Aorta (tissue), 5 donors: ENCODE measurements at places on chromosomes 5 and 9. TPM values are rescaled to one million over a fixed set of nuclear protein-coding genes. Genes with fewer than 3 reads are reported as not detected.
A peak's percentile ranks its signal among the peaks of the same experiment; 100 is the strongest.

- no peak for DNase-seq
Measured at GRCh38 chr9:129406278-129407225, 214.3 kb downstream of the C9orf50 start.

GRCh38 chr5:17425385-17426070 lies 72.5 kb upstream of the TAF11L2 start:
- DNase-seq, result no peak

- peak; percentile 83 for DNase-seq
Measured at GRCh38 chr9:109843641-109844040, 63.6 kb downstream of the PALM2AKAP2 start.

DNA sequence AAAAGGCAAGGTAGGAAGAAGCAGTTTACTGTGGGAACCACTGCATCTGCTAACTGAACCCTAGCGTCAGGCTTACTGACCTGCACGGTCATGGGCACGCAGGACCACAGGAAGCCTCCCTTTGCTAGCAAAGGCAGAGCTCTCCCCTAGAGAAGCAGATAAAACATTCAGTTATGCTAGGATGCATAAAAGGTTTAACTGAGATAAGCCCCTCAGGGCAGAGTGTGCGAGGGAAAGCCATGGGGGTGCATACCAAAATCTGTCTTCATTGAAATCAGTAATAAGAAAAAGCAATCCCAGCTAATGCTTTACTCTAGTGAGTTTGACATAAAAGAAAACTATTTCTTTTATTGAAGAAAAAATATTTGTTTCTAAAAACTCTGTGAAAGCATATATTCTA lies 2403.7 kb upstream of the C9orf72 start:
- no peak for DNase-seq

GRCh38 chr9:137630679-137631078 lies 11.9 kb downstream of the EHMT1 start:
- DNase-seq, result no peak

The TEX48 gene
- not detected for total RNA-seq

DNA sequence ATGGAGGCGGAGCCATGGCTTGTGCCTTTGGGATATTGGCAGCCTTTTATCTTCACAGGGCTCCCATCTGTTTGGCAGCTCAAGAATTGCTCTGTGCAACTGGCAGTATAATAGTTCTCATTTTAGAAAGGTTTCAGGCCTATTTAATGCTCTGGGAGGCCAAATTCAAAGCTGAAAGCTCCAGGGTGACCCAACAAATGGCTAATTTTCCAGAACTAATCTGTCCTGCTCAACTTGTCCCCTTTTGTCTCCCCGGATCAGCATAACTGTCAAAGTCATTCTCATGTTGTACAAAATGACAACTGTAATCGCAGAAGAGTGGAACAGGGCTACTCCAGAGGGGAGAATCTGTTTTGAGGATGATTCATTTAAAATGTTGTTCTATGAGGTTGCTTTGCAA lies 52.6 kb upstream of the CXCL14 start:
- DNase-seq, result no peak

DNA sequence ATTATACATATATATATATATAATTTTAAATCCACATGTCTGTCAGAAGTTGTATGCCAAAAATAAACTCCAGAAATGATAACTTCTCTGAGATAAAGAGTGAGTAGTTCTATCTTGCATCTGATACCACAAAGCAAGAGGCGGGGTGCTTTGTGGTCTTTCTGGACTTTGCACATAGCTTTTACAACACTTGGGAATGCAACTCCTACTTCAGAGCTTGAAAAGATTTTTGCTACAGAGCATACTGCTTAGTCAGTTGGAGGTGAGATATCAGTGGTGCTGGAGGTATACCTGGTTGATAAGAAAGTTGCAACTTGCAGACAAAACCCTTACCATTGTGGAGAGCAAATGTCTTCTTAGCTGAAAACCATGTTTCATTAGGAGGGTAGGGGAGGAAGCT lies 1384.5 kb upstream of the NUDT12 start:
- no peak for DNase-seq

DNA sequence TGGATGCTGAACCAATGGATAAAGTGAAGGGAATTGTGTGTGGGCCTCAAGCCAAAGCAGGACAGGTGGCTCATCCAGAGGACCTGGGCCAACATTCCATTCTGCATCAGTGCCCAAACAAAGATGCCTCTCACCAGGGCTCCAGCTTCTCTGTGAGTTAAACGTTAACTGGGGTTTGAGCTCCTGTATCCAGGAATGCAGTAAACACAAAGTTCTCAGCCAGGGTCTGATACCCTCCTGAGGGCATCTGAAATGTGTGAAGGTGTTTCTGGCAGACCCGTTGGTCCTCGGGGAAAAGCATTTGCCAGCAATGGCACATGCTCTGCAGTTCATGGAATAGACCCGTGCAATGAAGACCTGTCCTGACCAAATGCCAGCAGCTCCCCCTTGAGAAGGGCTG lies 33.9 kb upstream of the AOPEP start:
- DNase-seq, result no peak

- DNase-seq, result no peak
Measured at GRCh38 chr5:133261993-133262392, 210.2 kb downstream of the HSPA4 start.

DNA sequence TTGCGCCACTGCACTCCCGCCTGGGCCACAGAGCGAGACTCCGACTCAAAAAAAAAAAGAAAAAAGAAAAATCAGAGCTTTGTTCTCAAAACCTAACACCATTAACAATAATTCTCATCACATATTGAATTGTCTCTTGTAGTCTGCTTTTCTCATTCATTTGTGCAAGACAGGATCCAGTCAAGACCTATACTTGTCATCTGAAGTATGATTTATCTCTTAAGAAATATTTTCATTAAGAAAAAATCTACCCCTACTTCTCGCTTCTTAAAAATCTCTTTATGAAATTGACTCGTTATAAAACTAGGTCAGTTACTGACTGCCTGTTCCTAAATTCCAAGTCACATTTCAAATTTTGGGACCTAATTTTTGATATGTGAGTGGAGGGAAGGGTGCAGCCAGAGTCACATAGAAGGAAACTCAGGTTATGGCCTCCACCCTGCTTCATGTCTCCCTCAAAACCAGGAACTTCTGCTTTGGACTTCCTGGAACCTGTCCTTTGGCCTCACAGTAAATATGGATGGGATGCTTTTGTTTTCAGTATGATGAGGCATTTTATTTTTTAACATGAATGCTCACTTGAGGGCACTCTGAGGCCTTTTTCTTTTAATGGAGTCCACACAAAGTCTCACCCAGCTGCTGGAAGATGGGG lies 18.9 kb downstream of the ZNF169 start:
- DNase-seq, result no peak

The INSL6 gene
- not detected for total RNA-seq

DNA sequence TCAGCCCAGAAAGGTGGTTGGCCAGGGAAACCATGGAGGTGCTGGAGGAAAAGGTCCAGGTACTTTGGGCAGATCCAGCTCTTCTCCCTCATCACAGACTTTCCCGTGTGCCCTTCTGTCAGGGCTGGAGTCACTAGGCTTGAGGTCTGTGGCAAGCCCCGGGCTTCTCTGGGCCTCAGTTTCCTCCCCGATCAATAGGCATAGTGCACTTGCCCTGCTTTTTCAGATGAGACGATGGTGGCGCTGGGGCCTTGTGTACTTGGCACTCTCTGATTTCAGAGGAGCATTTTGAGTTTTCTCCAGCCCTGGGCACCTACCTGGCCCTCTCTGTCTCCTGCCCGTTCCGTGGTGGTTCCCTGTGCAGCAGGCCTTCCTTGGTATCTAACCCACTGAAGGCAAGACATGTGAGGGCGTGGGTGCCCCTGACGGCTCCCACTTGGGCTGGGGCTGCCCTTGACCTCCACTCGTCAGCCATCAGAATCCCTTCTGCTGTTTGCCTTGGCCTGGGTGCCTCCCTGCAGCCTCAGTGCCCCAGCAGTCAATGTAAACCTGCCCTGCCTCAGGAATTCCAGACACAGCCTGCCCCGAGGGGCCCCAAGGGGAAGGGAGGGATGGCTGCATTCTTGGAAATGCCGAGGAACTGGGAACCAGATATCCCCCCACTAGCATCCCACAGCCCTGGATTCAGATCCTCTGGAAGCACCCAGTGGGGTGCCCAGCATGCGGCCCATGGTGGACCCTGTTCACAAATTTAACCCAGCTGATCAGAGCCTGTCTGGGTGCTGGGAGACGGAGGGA lies 66.3 kb upstream of the COL5A1 start:
- DNase-seq, result peak; percentile 43

- no peak for DNase-seq
Measured at GRCh38 chr5:104237586-104237985, 675.0 kb upstream of the NUDT12 start.

DNA sequence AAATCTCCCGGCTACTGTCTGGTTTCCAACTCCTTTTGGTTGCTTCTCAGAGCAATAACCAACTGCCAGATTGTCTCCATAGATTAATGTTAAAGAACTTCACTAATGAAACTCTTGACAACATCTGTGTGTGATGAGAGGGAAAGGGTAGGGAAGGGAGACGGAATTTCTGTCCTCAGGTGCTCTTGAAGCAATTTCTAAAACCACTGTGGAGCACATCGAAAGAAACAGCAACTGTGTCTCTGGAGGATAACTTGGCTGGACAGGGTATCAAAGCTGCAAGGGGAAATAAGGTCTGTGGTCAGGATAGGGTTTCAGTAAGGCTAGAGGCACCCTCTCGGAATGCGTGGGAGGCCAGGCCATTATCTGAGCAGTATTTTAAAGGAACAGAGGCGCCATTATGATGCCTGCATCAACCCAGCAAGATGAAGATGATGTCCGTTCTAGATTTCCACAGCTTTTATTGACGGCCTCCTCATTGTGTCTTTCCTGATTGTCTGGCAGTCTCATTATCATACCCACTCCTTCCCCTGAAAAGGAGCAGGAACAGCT lies 76.6 kb downstream of the RORB start:
- DNase-seq, result no peak

DNA sequence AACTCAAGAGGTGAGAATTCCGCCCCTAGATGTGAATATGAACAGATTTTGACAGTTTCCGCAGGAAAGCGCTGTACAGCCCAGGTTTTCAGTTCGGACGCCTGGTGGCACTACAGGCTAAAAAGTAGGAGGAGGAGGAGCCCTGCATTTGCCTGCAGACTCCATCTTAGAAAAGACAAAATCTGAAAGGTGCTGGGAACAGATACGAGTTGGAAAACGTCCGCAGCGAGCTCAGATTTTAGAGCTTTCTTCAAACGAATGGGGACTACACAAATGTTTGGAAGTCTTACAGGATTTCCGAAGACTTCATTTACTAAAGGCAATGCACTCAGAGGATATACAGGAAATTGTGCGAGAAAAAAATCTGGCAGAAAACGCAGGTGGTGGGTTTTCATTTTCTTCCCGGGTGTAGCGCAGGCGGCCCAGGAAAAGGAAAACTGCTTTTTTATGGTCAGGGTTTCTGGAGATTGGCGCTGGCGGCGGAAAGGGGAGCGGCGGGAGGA lies 9.9 kb upstream of the PCDHB2 start:
- no peak for DNase-seq

The PLPP7 gene
- 6.6 TPM for total RNA-seq

- no peak for DNase-seq
Measured at GRCh38 chr5:174282391-174282790, 236.9 kb downstream of the NSG2 start.

- no peak for DNase-seq
Measured at GRCh38 chr5:68419637-68420452, 204.3 kb downstream of the PIK3R1 start.

The PCDHA1 gene
- total RNA-seq, result not detected

DNA sequence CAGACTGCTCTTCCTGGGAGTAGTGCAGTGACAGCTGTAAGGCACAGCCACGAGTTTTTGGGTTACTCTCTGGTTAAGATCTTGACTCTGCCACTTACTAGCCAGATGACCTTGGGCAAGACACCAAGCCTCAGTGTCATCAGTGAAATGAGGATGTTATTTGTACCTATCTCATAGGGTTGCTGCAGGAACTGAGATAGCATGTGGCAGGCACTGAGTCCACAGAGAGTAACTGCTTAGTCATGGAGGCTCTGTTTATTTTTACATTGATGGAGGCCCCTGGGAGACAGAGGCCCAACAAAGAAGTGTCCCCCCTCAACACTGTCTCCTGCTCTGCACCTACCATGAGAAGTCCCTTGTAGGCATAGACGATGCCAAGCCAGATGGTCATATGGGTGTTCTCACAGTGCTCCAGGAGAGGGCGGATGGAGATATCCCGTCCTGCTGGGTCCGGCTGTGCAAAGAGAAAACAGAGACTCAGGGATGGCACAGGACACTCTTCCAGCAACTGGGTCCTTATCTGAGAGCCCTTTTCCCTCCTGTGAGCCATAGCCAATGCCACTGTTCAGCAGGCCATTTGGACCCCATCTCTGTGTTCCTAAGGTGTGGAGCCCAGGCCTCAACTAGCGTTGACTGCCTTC lies 55.4 kb upstream of the TBC1D2 start:
- DNase-seq, result peak; percentile 14

DNA sequence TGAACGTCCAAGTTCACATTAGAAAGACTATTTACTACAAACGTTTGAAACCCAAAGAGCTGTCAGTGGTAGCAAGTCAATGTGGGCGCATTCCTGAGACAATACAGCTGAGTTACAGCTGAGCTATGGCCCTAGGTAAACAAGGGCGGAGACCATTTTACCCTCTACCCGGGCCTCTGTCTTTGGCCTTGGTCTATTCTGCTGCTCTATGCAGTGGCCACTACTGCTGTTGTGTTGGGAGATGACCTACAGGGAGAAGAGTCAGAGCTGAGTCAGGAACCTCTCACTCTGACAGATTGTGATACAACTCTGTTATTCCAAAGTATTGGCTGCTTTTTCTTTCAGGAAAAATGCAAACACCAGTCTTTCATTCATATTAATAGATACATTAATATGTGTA lies 700.6 kb downstream of the SEMA5A start:
- DNase-seq, result no peak

DNA sequence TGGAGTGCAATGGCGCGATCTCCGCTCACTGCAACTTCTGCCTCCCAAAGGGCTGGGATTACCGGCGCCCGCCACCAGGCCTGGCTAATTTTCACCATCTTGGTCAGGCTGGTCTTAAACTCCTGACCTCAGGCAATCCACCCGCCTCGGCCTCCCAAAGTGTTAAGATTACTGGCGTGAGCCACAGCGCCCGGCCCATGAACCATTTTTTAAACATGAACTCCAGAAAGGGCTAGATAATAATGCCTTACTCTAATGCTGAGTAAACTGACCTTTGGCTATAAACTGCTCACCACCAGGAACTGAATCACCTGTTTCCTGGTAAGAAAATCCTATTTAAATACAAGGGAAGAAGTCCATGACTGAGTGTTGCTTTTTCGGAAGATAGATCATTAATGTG lies 23.2 kb upstream of the DAB2 start:
- DNase-seq, result no peak

The TXNDC8 gene
- total RNA-seq, result not detected

DNA sequence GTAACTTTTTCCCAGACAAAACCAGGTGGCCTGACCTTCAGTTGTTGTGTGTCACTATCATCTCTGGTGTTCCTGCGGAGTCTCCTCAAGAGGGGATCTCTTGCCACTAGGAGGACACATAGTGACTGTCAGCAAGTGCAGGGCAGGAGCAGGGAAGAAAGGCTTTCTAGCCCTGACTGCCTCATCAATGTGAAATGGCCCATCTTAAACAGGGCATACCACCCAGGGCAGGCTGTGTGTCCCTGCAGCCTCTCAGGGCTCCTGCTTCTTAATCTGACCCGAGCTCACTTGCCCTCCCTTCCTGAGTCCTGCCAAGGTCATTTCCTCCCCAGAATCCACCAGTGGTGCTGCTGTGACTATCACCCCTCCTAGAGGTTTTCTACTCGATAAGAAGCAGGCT lies 57.4 kb upstream of the SIMC1 start:
- DNase-seq, result no peak

- DNase-seq, result no peak
Measured at GRCh38 chr5:154541553-154541952, 63.5 kb upstream of the HAND1 start.

The ZNF366 gene
- total RNA-seq, result 5.8 TPM
